Stimulated activated CD8-positive, alpha-beta memory T cell treated with anti-CD3 and anti-CD28 coated beads, Interleukin-4, amount 100 ng/mL, for 1 hour (primary cell): ENCODE measurements at places on chromosomes 11 and 22.

- DNase-seq, result no peak
Observed at GRCh38 chr11:2771758-2772466, 72.1 kb upstream of the KCNQ1OT1 start.

GRCh38 chr11:36427876-36428275 lies 82.2 kb downstream of the TRAF6 start:
- DNase-seq, result no peak

DNA sequence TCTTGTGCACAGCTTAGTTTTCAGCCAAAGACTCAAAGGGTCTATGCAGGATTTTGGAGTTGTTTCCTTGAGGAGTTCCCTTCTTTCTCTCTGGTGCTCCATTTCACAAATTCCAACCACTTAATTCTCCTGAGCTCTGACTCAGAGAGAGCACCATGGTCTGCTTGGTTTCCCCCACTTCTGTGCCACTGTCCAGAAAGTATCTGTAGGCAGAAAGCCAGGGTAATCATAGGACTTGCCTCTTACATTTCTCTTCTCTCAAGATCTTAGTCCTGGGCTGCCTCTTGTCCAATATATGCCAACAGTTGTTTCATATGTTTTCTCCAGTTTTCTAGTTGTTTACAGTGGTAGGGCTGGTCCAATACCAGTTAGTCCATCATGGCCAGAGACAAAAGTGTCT lies 6.4 kb upstream of the MRGPRD start:
- DNase-seq, result no peak

DNA sequence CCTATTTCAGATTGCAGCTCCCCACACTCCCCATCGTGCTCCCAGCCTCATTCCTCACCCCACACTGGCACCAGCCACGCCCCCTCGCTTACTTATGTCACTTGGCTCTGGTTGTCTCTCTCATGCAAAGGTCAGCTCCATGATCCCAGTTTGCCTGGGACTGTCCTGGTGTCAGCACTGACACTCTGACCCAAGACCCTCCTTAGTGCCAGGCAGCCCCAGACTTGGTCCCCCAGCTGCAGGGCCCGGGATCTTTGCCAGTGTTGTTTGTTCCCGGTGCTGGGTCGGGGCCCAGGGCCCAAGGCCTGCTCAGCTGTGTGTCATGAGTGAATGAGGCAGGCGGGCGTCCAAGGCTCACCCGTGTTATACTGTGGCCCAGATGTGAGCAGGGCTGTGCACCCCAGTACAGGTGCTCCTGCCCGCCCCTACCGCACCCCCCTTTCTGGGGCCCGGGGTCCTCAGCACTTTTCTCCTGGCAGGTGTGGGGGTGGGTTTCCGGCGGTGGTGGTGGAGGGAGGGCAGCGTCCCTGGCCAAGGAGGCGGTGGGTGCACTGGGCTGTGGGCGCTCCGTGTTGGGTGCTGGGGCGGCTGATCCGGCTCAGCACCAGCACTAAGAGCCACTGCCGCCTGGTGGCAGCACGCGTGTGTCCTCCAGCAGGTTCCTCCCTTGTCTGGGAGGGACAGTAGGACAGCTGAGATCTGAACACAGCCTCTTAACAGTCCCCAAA lies 19.5 kb downstream of the IL17REL start:
- peak; percentile 47 for DNase-seq

GRCh38 chr22:25172153-25172552 lies 27.5 kb upstream of the CRYBB3 start:
- DNase-seq, result no peak
